ENCODE measurements at places on chromosomes 5 and 9.

- DNase-seq = no peak
These were observed 49.3 kb downstream of the RICTOR start for GRCh38 chr5:39024884-39025283.

GRCh38 chr9:73133022-73133651 is 18.5 kb upstream of the ANXA1 start:
- DNase-seq = no peak

- DNase-seq = no peak
These were observed 8.6 kb downstream of the UCK1 start for GRCh38 chr9:131522257-131523085.

- peak; percentile 46 for DNase-seq
These were observed 197.1 kb upstream of the NR3C1 start for GRCh38 chr5:143600396-143601075.

DNA sequence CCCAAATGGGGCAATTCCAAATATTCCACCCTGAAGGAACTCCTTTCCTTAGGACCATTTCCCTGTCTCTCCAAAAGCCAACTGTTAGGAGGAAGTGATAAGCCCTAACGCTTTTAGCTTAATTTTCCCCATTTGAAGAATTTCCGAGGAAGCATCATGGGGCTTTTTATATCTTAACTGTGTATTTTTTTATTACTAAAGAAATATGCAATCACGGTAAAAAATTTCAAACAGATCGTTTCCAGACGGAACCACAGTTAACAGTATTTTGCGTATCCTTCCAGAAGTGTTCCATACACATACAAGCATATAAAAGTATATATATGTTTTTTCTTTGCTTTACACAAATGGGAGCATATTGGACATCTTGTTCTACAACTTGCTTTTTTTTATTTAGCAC is 133.8 kb downstream of the FGF1 start:
- no peak for DNase-seq

- no peak for DNase-seq
These were observed 174.8 kb downstream of the COL23A1 start for GRCh38 chr5:178415353-178415752.

- DNase-seq = no peak
These were observed 260.1 kb upstream of the SLC24A2 start for GRCh38 chr9:20048985-20049384.

- DNase-seq = peak; percentile 66
These were observed 19.3 kb upstream of the DAPK1 start for GRCh38 chr9:87478226-87478992.

- no peak for DNase-seq
These were observed 61.4 kb downstream of the C9orf50 start for GRCh38 chr9:129559506-129559881.

- peak; percentile 10 for DNase-seq
These were observed 35.3 kb downstream of the THBS4 start for GRCh38 chr5:80070338-80071056.

GRCh38 chr5:100792781-100793180 is 110.3 kb downstream of the ST8SIA4 start:
- no peak for DNase-seq

GRCh38 chr5:57094753-57095683 is 78.8 kb upstream of the GPBP1 start:
- peak; percentile 11 for DNase-seq

DNA sequence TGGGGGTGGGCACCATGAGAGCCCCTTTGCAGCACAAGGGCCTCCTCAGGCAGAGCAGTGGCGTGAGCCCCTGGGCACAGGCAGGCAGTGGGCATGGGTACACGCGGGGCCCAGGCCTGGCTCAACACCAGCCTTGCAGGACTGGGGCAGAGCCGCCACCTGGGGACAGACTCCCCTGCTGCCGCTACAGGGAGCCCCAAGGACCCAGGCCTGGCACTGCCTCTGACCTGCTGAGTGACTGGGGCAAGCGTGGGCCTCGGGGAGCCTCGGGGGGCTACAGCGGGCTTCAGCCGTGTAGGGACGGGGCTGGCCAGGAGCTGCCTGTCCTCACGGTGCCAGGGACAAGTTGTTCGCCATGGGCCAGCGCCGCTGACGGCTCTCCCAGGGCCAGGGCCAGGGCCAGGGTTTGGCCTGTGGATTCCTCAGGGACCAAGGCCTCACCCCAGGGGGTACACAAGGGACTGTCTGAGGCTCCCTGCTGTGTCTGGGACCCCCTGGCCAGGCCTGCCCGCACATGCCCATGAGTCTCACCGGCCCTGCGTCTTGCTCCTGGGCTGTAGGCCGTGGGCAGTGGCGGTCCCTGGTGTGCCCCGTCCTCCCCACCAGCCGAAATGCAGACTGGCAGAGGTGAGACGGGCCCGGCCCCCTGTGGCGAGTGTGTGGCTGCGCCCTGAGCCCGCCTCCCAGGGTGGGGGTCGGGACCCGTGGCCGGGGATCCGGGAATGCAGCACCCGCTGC is 42.5 kb downstream of the KCNT1 start:
- DNase-seq = no peak

GRCh38 chr9:127421057-127421456 is 3.1 kb upstream of the ZNF79 start:
- DNase-seq = no peak

- no peak for DNase-seq
These were observed 220.5 kb downstream of the FOXD4L6 start for GRCh38 chr9:40907657-40908624.

DNA sequence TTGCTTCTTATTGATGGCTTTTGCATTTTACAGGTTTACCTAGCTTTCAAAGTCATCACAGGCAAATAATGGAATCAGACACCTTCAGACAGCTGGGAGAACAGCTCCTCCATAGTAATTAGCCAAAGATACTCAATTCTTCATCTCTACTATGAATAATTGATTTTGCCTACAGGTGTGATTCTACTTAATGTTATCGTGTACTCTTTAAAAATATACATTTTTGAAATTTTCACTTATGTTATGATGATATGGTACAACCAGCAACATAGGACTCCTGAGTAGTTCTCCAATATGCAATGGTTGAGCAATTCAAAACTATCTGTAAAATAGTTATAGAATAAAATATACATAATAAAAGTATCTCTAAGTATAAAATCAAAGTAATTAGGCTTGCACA is at the start of gene TAS2R1:
TSS of gene TAS2R1 (minus strand) at position 101 of the 400 bp plus-strand sequence. CDS start 319 bp downstream, outside the sequence.
- no peak for DNase-seq

DNA sequence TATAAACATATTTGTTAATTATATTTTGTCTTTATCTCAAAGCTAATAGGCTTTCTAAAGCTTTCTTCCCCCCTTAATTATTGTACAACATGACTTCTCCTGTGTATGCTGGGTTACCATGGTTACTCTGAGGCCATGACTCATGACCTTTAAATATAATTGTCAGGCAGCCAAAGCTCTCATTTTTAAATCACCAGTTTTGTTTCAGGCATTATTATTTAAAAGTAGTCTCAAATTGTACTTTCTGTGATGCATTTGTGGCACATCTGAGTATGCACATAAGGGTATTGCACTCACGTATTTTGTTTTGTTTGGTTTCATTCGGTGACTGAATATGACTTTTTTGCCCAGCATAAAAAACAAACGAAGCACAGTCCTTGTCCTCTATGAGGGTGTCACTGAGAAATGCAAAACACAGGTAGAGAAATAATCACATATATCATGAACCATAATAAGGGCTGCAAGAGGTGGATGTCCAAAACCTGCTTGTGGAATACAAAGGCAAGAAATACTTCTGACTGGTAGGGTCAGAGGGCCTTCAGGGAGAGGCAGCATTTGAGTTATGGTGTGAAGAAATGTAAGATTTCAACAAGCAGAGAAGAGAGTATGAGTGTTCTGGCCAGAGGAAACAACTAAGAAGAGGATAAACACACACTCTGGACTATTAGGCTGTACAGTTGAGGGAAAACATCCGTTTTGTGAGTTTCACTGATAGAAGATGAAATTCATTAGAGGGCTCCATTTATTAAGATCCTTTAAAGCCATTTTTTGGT is 2.1 kb downstream of the CCDC192 start:
- peak; percentile 77 for DNase-seq

DNA sequence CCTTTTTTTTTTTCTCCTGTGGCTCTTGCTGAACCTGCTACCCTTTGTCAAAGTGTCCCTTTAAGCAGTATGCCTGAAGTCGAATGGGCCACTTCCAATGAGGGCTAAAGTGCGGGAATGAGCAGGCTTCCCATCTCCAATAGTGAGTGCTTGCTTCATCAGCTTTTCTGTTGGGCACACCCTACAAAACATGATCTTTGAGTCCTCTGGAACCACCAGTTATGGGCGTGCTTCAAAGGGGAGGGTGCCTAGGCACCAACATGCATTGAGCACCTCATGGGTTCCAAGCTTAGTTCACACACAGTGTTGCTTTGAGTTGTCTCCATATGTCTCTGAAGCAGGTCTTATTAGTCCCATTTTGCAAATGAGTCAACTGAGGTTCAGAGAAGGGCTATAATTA is 132.8 kb upstream of the CPEB4 start:
- DNase-seq = no peak

GRCh38 chr5:179177711-179178575 is 117.8 kb downstream of the ZNF354C start:
- no peak for DNase-seq

DNA sequence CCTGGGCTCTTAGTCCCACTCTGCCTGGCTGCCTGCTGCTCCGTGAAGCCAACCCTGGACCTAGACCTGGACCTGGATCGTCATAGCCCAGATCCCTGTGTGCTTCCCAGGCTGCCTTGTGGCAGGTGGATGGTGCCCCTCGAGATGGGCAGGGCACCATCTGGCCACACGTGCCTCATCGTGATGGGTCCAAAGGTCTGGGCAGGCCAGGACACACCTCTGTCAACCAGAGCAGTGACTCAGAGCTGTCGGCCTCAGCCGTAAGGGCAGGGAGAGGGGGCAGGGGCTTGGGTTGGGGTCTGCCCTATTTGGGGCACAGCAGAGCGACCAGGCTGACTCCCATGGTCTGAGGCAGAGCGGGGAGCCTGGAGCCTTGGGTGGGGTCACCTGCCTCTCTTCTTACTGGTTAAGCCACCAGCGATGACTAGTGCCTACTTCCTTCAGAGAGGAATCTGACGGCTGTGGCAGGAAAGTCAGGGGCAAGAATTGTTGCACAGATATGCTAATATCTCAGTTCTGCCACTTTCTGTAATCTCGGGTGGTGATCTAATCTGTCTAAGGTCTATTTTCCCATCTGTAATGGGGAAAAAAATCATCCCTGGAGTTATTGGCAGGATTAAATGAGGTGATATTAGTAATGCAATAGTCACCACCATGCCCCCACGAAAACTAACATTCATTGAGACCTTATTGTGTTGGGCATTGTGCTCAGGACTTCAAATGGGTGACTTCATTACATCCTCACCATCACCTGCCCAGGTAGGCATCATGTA is 3.2 kb upstream of the CDHR2 start:
- no peak for DNase-seq

DNA sequence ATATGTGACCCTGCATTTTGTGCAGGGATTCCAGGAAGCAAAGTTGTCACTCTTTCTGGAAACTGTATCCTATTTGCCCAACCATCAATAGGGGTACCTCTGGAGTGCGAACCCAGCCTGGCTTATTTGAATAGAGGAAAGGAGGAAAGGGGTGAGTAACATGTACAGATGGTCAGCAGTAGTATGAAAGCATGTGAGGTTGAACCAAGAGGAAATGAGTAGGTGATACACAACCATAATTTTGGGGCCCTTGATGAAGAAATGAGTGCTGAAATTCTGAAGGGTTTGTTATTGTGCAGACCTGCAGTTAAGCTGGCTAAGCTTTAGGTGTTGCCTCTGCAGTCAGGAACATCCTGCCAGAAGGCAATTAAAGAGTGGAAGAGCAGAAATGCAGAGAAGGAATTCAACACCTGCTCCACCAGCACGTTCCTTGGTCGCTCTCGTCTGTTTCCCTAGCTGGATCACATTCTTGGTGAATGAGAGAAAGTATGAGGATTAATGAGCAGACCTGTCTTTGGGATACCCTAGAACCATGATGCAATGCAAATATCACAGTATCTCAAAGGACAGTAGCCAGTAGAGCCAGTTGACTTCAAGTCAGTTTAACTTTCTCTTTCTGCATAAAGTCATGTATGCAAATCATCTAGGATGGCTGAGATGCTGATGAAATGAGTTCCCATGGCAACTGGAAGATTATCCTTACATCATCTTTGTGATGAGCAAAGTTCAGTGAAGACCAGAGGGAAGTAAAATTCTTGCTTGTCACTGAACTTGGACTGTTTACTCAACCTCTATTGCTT is 13.2 kb upstream of the IL12B start:
- peak; percentile 99 for DNase-seq

DNA sequence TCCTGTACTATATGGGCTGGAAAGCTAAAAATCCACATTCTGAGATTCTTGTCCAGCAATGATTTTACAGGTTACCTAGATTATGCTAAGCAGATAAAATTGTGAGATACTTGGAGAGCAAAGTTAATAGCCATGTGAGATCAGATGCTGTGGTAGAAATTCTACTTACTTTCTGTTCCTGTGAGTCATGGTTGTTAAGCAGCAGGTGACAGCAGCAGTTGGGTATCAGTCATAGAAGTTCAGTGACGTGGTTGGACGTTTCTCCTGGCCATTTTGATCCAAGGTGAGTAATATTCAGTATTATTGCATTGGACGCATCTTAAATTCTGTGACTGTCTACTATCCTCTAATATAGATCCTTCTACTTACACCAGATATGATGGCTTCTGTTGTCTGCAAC is 524.5 kb downstream of the TMEM38B start:
- no peak for DNase-seq

DNA sequence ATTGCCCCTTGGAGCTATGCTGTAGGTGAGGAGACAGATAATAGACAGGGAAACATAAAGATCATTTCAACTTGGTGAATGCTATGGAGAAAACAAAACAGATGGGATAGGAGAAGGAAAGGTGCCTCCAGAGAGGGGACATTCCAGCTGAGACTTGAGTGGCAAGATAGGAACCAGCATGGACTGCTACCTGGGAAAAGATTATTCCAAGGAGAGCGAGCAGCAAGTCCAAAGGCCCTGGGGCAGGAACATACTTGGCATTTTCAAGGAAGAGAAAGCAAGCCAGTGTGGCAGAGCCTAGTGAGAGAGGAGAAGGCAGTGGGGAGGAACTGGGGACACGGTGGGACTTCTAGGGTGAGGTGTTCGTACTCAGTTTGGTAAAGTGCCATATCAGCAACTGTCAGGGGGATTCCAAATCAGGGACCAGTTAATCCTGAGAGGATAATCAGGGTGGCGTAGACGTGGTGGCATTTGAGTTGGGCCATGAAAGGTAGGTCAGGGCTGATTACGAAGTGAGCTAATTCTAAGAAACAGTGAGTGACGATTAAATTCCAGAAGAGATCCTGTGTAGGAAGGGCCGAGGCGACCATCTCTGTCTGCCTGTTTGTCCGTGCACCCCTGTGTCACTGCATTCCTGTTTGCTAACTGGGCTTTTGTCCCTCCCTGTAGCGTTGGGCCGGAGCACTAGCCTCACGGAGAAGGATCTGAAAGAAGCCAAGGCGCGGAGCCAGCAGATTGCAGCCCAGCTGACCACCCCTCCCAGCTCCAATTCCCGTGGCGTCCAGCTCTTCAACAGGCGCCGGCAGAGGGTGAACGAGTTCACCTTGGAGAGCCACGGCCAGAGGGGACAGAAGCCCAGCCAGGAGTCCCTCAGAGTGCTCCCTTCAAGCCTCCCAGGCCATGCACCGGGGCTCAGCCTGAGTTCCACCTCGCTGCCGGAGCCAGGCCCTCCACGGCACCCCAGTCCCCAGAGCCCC is 7.1 kb downstream of the SYNPO start:
- DNase-seq = no peak

Data from inflammatory macrophage treated with lipopolysaccharide for 4 hours (primary cell).